Fibroblast of upper back skin (primary cell): ENCODE measurements at places on chromosomes 3 and 15.

DNA sequence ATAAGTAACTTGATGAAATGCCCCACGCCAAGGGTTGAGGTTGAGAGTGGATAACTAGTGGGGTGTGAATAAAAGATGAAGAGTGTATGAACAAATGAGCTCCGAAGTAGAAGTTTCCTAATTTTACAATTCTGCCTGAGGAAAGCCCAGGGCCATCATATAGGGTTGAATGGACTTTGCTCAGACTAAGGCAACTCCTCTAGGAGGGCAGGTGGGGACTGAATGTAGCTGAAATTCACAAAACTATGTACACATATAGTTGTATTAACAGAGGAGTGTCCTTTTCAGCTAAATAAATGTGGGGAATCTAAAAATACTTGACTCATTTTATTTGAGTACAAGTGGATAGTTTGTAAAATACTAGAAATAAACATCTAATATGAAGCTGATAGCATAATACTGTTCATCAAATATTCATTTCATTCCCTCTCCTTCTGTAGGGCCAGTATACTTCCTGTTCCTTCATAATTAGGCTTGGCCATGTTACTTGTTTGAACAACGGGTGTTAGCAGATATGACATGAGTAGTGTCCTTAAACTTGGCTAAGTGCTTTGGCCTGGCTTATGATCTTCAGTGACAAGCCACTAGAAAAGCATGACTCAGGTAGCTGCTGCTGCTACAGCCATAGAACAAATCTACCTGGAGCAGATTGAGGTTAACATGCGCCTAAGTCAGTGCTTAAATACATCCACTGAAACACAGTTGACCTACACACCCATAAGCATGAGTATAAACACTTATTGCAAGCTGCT, 26.5 kb downstream of the PLSCR1 start:
- no peak for DNase-seq

DNA sequence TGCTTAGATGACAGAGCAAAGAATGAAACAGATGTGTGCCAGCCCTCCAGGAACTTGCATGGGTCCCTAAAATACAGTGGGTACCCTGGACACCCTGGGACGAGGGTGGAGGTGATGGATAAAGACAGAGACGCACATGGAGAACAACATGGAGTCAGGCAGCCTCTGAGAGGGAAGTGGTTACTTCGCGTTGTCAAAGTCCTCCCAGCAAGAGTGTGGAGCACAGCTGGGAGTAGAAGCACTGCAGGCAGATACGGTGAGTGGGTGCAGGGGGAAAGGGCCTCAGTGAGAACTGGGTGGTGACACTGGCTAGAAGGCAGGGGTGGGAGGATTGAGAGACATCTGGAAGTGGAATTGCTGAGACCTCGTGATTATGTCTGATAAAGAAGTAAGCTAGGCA, 70.8 kb upstream of the PRR20G start:
- DNase-seq, result no peak

- DNase-seq, result no peak
Measured at GRCh38 chr15:90062462-90062932, 39.8 kb downstream of the IDH2 start.

- DNase-seq, result no peak
Measured at GRCh38 chr3:114378760-114379159, 84.9 kb downstream of the TIGIT start.

GRCh38 chr3:108806316-108806715, 16.3 kb upstream of the TRAT1 start:
- DNase-seq, result no peak

DNA sequence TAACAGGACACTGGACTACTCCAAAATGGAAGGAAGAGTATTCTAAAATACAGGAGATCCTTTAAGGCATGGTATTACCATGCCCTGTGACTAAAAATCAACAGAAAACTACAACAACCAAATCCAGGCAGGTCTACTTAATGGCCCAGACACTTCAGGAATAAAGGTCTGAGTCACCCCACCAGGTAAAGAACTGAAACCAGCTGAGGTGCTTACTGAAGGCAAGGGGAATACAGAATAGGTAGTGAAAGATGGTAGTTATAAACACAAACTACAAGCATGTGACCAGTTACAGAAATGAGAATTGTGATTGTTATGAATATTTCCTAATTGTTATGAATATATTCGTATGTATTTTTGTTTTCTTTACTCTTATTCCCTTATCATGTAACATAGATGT, 13.4 kb downstream of the IFT57 start:
- DNase-seq, result no peak

DNA sequence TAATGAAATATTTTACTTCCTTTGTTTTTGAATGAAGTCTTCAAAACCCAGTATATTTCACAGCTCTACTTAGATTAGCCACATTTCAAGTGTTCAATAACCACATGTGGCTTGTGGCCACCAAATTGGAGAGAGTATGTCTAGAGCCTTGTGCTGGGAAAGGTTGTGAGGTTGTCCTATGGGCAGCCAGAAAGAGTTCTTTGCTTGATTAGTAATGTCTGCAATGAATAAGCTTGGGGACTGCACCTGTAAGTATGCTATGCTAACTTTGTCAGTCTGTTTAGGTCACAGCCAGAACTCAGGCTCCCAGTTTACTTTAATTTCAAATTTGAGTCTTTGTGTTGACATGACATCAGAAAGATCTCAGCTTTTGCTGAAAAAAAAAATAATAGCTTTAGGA, 294.9 kb upstream of the SOX14 start:
- no peak for DNase-seq

DNA sequence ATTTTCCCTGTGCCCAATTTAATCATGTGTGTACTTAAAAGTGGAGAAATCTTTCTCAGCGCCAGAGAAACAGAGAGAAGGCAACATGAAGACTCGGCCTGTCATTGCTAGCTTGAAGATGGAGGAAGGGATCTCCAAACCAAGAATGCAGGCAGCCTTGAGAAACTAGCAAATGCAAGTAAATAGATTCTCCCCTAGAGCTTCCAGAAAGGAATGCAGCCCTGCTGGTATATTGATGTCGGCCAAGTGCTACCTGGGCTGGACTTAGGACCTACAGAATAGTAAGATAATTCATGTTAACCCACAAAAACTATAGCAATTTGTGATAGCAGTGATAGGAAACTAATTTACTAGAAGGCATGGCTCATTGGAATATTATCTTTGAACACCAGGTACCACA, 150.9 kb upstream of the ABI3BP start:
- DNase-seq, result no peak

GRCh38 chr15:90884719-90885431, 571 bp downstream of the FES start:
- DNase-seq, result no peak

DNA sequence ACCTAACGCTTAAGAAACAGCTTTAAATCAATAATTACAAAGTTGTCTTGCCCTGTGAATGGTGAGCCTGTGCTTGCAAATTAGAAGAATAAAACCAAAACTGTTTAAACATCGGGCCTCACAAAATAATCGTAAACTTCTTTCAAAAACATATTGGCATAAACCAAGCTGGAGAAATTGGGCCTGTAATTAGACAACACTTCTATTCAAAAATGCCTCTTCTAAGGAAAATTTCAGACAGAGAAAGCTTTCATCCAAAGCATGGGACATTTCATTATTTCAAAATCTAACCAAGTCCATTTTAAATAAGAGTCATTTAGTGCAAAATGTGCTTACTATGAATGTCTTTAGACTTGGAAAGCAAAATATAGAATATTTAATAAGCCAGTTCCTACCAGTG, 35.5 kb upstream of the GNB4 start:
- no peak for DNase-seq

- peak; percentile 83 for DNase-seq
Measured at GRCh38 chr15:77543159-77543882, 89.4 kb downstream of the LINGO1 start.

GRCh38 chr3:171806200-171807128, 3.8 kb downstream of the PLD1 start:
- peak; percentile 61 for DNase-seq
